ENCODE measurements at places on chromosomes 12 and 14. TPM values are rescaled to one million over a fixed set of nuclear protein-coding genes. Genes with fewer than 3 reads are reported as not detected.

DNA sequence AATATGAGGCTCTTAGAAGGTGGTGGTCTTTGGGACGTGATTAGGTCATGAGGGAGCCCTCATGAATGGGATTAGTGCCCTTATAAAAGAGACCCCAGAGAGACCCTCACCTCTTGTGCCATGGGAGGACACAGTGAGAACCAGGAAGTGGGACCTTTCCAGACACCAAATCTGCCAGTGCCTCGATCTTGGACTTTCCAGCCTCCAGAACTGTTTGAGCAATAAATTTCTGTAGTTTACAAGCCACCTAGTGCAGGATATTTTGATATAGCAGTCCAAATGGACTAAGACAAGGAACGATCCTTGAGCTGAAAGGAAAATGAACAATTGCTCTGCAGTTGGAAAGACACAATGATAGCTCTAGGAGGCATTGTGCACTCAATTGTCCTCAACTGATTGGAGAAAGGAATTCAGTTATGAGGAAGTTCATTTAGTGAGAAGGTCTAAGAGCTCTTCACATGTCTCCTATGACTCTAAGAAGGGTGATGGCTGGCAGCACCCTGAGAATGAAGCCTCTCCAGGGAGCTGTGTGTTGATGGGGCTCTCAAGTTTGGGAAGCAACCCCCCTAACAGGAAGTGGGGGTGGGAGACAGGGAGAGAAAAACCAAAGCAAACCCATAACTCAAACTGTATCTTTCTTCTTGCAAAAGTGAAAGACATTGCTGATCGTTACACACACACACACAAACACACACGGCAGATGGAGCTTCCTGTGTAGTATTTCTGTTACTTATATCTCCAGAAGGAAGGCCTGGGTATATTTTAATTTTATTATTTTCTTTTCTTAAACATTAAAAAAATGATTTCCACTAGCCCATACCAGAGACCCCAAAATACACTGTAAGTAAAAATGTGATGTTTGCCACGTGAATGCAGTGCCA, 21.0 kb downstream of the CHST11 start:
- no peak for DNase-seq

GRCh38 chr14:103094406-103095209, at the start of gene EXOC3L4:
Gene EXOC3L4, plus strand, starts transcription at chr14:103094725. Its CDS starts 5,495 bp downstream, at chr14:103100220.
- peak; percentile 69 for DNase-seq

DNA sequence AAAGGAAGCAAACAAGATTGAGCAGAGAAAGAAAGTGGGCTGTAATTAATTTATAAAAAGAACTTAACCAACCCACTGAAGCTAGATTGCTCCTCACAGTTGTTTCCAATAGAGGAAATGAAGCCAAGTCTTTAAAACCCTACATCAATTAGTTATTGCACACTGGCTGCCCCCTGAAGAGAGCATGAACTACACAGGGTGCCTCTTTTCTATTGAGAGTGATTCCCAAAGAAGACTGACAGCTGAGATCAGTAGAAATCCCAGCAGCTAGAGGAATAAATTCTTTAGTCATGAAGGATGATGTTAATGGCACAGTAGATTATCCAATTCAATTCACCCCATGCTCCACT, 8.6 kb upstream of the USP15 start:
- DNase-seq = no peak

GRCh38 chr12:62305778-62306177, 45.6 kb downstream of the USP15 start:
- no peak for DNase-seq

GRCh38 chr14:32913725-32914124, 25.0 kb upstream of the NPAS3 start:
- DNase-seq = no peak

Gene KRT71
- not detected for total RNA-seq

DNA sequence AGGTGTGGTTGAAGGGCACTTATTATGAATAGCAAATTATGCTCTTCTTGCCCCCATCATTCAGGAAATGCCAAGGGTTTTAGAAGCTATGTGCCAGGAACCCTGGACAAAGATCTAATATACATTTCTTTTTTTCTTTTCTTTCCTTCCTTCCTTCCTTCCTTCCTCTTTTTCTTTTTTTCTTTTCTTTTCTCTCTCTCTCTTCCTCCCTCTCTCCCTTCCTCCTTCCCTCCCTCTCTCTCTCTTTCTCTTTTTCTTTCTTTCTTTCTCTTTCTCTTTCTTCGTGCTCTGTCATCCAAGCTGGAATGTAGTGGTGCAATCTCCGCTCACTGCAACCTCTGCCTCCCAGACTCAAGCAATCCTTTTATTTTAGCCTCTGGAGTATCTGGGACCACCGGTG, 66.1 kb upstream of the CSRP2 start:
- no peak for DNase-seq

Gene APPL2
- total RNA-seq = 40.9 TPM

GRCh38 chr12:87529413-87529812, 499.8 kb downstream of the C12orf50 start:
- DNase-seq = no peak

- no peak for DNase-seq
Observed at GRCh38 chr12:29163146-29163545, 14.1 kb downstream of the FAR2 start.

DNA sequence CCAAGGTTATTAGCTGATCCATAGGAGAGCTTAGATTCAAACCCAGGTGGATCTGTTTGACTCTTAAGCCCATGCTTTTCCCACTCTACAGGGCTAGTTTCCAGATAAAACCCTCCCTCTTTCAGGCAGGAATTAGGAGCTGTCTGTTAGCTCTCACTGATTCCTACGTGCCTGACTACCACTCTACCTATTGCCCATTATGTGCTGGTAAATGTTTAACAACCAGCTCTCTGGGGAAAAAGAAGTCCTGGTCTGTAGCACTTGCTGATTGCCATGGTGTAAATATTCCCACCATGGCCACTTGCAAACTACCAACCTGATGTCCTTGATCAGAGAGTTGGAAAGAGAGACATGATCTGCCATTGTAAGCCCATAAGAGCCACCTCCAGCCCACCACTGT, 65.5 kb upstream of the BDKRB2 start:
- DNase-seq = no peak

Gene RPS6KL1
- 2.2 TPM for total RNA-seq

Gene BIN2
- not detected for total RNA-seq

- DNase-seq = no peak
Observed at GRCh38 chr12:48979602-48980388, 1.7 kb downstream of the WNT1 start.

Gene NINJ2
- 0.32 TPM for total RNA-seq

Gene RNF212B
- total RNA-seq = not detected

DNA sequence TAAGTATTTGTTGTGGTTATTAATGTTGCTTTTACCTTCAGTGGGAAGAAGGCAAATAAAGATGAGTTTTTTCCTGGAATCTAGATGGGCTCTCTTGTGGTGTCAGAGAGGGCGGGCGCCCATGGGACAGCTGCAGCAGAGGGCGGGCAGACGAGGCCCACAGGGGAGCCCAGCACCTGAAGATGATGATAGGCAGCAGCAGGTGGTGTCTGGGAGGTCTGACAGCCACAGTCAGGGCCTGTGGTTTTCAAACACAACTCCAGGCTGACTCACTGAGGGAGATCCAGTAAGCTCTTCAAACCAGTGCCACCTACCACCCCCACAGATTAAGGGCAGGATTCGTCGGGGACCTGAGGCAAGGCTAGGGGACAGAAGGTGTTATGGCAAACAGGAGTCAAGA, 42.8 kb downstream of the NKX2-1 start:
- DNase-seq = no peak

Gene SLC38A2
- 1,547 TPM for total RNA-seq

Gene SRRM4
- not detected for total RNA-seq

Gene NGB
- total RNA-seq = not detected

GRCh38 chr14:30754778-30755177, 119.6 kb upstream of the COCH start:
- no peak for DNase-seq

Gene BBOF1
- 11.9 TPM for total RNA-seq

GRCh38 chr12:75587340-75588106, 76.1 kb upstream of the KRR1 start:
- DNase-seq = no peak

DNA sequence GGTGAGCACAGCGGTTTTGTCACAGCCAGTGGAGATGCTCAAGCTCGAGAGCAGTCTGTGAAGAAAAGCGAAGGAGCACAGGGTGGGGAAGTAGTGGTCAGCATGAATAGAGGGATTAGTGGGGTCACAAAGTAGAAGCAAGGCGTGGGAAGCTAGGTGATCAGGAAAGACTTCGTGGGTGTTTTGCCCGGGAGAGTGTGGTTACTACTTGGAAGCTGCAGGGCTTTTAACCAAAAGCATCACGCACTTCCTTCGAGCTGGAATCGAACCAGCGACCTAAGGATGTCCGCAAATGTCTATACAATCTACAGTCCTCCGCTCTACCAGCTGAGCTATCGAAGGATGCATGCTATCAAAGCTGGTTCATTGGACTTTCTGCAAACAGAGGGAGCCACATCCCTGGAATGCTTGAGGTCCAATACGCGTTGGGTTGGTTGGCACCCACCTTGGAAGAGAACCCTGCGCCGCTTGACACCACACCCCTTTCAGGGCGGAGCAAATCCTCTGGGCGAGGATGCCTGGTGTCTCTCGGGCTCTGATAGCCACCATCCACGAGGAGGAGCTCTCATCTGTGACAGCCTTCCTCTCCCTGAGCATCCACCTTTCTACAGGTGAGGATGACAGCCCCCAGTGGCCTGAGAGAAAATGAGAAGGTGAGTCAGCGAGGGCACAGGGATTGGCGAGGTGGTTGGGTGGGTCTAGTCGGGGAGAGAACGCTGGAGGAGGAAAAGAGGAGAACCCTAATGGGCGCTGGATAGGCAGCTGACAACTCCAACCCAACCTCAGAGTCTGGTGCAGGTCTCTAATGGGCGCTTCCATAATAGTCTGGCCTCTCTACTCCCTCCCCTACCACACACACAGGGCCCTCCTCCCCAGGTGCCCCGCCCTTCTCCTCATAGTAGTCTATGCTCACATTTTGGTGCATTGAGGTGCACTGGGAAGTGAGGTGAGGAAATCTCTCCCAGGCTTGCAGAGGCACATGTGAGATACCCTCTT, 16.0 kb upstream of the OR6S1 start:
- no peak for DNase-seq

- no peak for DNase-seq
Observed at GRCh38 chr12:125440399-125440798, 375.2 kb downstream of the AACS start.

Gene ADAM21
- 0.43 TPM for total RNA-seq

Gene MYBPC1
- not detected for total RNA-seq

Gene HOXC5
- 1.3 TPM for total RNA-seq

Gene SEL1L
- total RNA-seq = 97.6 TPM

GRCh38 chr12:44574586-44574985, 301.5 kb downstream of the NELL2 start:
- DNase-seq = no peak

- DNase-seq = no peak
Observed at GRCh38 chr14:71931492-71932228, 569 bp upstream of the RGS6 start.

Gene LYZ
- total RNA-seq = not detected

GRCh38 chr14:54890788-54891187, 11.8 kb downstream of the GCH1 start:
- DNase-seq = no peak

DNA sequence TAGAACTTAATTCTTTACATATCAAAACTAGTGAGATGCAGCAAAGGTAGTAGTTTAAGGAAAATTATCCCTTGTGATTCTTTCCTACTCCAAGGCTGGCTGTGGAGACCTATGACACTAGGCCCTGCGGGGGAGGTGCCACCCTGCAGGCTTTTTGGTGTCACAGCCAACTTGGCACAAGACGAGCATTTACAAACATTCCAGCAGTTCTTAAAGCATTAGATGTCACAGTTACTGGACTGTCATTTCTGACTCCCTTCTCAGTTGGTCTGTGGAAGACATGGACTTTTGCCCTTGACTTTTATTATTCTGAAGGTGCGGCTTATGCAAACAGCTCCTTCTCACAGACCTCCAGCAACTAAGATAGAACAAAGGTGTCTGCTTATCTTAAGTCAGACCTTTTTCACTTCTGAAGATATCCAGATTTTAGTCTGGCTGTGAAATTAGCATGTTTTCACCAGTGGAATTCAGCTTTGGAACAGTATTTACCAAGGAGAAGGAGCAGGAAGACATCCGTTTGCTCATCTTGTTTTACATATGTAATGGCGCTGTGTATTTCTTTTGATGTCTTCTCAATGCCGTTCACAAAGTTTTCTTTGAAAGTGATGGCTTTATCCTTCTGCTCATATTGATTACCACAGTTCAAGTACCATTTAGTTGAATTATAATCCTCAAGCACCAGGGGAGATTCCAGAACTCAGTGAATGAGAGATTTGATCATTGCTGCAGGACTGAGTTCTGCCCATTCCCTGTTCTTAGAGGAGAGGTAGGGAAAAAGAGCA, 17.9 kb downstream of the SRGAP1 start:
- DNase-seq = no peak

Gene CLEC2A
- total RNA-seq = not detected

DNA sequence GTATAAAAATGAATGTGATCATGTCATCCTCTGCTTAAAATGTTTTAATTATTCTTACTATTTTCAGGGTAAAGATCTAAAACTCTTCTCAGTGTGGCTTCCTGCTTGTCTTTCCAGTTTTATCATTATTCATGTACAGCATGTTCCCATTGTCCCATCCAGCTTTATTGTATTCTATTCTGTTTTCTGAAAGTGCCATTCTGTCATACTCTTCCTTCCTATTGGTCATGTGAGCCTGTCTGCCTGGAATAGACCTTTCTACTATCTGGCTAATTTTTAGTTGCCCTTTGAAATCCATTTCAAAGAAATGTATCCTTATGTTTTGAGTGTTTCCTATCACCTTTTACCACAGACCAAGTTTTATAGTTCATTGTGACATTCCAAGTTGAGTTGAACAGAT, 34.9 kb downstream of the PALS1 start:
- DNase-seq = no peak
